ENCODE measurements at places on chromosomes 2 and 18. TPM values are rescaled to one million over a fixed set of nuclear protein-coding genes. Genes with fewer than 3 reads are reported as not detected.

KIAA2012 gene
- polyA plus RNA-seq: not detected

GRCh38 chr18:57427429-57428201, 7.6 kb upstream of the ONECUT2 start:
- H3K27ac ChIP-seq: no peak overlapping the region
- no peaks in the 10 kb centered on the region for H3K36me3 ChIP-seq
- peaks cover 17% of the 10 kb centered on the region for H3K4me1 ChIP-seq
- peaks cover 96% of the 10 kb centered on the region for H3K27me3 ChIP-seq

RNF152 gene
- polyA plus RNA-seq: 27.3 TPM

DNA sequence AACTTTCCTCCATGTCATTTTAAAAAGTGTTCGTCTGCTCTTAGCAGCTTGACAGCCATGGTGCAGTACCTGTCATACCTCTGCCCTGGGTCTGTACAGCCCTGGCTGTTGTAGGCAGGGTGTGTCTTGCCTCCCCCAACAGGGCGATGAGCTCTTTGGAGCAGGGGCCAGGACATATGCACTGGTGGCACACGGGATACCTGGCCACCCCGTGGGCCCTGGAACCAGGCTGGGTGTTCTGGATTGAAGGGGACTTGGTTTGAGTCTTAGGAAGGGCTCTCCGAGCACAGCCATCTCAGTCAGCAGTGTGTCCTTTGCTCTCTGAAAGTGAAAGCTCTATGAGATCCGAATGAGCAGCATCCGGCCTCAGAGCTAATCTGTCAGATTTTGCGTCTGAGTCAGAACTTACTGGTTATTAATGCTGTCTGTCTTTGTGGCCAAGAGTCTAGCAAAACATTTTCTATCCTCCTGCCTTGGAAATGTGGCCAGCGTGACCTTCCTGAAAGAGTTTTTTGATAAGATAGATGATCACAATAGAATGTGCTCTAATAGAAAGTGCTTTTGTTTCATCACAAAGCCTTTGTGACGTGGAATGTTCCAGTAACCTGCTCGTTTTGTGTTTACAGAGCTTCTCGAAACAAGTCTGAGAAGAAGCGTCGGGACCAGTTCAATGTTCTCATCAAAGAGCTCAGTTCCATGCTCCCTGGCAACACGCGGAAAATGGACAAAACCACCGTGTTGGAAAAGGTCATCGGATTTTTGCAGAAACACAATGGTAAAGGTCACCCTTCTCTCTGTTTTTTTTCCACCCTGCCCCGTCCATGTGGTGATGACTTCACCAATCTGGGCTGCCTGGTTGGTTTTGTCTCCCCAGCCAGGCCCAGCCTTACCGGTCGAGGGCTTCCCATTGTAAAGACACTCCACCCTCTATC, 77.3 kb upstream of the RPL31 start:
- peaks cover 4% of the 10 kb centered on the region for H3K4me1 ChIP-seq
- DNase-seq: no peak
- no peaks in the 10 kb centered on the region for H3K27me3 ChIP-seq
- peak overlapping the region; percentile 49 for H3K27ac ChIP-seq
- H3K4me3 ChIP-seq: no peak overlapping the region
- no peaks in the 10 kb centered on the region for H3K36me3 ChIP-seq

DNA sequence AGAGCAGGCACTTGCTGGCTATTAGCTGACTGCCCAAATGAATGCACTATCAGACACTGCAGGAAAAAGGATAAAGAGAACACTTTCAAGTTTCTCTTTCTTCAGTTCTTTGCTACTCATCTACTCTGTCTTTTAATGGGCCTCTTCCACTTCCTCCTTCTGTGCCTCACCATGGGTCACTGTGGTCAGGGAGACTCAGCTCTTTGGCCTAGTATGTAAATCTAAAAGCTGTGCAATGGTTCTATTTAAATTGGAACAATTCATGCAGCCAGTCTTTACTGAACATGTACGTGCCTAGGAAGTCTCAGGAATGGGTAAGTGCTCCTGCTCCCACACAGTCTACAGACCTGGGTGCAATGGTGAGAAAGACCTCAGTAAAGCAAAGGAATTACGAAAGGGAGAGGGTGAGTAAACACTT, 79.1 kb upstream of the DNMT3A start:
- H3K4me3 ChIP-seq: no peak overlapping the region
- no peaks in the 10 kb centered on the region for H3K4me1 ChIP-seq
- no peak overlapping the region for H3K27ac ChIP-seq
- DNase-seq: no peak

- peaks cover 31% of the 10 kb centered on the region for H3K4me1 ChIP-seq
- DNase-seq: no peak
- H3K4me3 ChIP-seq: no peak overlapping the region
- H3K36me3 ChIP-seq: no peaks in the 10 kb centered on the region
- no peaks in the 10 kb centered on the region for H3K27me3 ChIP-seq
- H3K27ac ChIP-seq: peak overlapping the region; percentile 75
Measured at GRCh38 chr18:55300421-55300935, 287.5 kb downstream of the TCF4 start.

DNA sequence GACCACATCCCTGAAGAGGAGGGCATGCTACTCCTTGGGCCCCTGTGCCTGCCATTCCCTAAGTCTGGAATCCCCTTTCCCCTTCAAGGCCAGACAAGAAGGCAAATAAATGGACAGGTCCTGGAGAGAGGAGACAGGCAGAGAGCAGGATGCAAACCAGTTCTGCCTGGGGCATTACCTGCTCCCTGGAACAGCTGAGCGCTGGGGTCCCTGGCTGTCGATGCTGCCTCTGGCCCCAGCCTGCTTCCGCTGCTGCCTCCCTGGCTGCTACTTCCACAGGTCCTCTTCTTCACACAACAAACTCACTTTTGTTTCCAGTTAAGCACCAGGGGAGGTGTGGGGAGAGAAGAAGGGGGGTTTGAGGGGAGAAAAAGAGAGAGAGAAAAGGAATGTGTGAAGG, 53.1 kb downstream of the SLC4A5 start:
- no peaks in the 10 kb centered on the region for H3K27me3 ChIP-seq
- H3K4me3 ChIP-seq: no peak overlapping the region
- DNase-seq: no peak
- no peak overlapping the region for H3K27ac ChIP-seq
- H3K4me1 ChIP-seq: no peaks in the 10 kb centered on the region

GRCh38 chr2:10775831-10776230, 36.8 kb downstream of the PDIA6 start:
- no peaks in the 10 kb centered on the region for H3K27me3 ChIP-seq
- no peak overlapping the region for H3K27ac ChIP-seq
- peaks cover 15% of the 10 kb centered on the region for H3K36me3 ChIP-seq
- DNase-seq: peak; percentile 54

DNA sequence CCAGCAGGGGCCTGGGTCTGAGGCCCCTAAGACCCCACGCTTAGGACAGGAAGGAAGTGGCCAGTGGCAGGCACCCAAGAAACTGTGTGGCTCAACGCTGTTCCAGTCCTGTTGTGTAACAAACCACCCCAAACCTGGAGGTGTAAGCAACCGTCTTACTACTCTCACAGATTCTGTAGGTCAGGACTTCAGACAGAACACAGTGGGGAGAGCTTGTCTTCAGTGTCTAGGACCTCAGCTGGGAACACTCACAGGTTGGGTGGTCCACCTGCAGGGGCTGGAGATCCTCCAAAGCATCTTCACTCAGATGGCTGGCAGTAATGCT, 123.0 kb downstream of the KLHL29 start:
- DNase-seq: no peak
- no peak overlapping the region for H3K27ac ChIP-seq
- H3K36me3 ChIP-seq: no peaks in the 10 kb centered on the region
- peaks cover 28% of the 10 kb centered on the region for H3K4me1 ChIP-seq
- no peak overlapping the region for H3K4me3 ChIP-seq

DNA sequence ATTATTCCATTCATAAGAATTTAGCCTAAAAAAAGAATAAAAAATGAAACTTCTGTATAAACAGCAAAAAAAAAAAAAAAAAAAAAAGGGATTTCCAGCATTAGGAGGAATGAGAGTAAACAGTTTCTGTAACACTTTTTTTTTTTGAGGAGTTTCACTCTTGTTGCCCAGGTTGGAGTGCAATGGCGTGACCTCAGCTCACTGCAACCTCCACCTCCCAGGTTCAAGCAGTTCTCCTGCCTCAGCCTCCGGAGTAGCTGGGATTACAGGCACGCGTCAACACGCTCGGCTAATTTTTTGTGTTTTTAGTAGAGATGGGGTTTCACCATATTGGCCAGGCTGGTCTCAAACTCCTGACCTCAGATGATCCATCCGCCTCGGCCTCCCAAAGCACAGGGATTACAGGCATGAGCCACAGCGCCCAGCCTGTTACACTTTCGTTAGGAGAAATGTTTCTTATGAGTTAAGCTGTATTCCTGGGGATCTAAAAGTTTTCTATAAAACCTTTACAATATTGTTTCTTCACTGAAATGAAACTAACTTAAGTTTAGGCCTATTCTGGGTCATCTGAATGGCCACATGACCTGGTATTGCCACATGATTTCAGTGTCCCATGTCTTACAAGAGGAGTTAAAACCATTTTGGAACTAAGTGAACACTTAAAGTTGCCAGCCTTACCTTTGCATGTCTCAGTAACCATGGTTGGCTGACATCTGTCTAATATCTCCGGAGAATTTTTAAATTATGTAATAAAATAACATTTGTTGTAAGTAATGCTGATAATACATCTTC, 17.5 kb downstream of the SMAD2 start:
- peak overlapping the region; percentile 68 for H3K27ac ChIP-seq
- peaks cover 50% of the 10 kb centered on the region for H3K4me1 ChIP-seq
- no peaks in the 10 kb centered on the region for H3K27me3 ChIP-seq
- H3K4me3 ChIP-seq: no peak overlapping the region
- H3K36me3 ChIP-seq: no peaks in the 10 kb centered on the region

Data from sigmoid colon (tissue), 7 donors.